Cerebellar nuclear complex (tissue), 1 donor: ENCODE measurements at places on chromosomes 11 and 22.

DNA sequence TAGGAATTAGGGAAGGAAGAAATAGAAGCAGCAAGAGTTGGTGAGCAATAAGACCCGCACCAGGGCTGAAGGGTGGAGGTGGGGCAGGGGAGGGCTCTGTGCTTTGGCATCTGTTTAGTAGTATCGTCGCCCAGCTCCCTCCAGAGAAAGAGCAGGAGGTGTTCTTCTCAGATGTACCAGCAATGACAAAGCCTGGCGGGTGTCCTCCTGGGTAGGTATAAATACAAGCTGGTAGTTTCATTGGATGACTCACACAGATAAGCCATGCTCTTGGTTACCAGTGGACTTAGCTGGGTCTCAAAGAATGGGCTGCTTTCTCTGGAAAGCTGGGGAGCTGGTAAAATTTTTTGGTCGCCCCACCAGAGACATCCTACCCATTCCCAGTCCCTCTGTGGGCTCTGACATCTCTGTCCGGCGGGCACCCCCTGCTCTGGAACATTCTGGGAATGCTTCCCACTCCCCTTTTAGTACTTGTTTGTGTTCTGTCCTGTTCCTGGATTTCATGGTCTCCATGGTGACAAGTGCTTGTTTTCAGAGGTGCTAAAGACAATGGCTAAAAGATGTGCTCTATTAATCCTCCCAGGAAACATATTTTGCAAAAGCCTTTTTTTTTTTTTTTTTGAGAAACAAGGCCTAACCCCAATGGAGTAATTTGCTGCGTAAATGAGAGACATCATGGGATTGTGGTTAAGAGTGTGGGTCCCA lies 15.4 kb upstream of the TUBA8 start:
- no peak for DNase-seq

- no peak for DNase-seq
Measured at GRCh38 chr11:19196432-19196831, 5.4 kb downstream of the CSRP3 start.

DNA sequence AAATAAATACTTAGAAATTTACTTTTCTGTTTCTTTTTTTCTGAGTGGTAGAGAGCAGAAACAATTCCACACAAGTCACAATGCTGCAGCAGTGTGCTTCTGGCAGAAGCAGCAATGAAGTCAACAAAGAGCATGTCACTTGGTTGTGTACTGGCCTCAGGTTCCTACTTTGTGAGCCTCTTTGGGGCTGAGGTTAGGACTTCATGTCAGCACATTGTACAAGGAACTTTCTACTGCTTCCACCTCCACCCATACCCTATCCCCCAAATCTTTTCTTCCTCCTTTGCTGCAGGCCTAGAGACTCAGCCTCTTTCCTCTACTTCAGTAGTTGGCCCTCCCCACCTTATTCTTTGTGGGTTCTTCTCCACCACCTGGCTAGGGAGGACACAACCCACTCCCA lies 252.7 kb upstream of the PITPNB start:
- DNase-seq: no peak

DNA sequence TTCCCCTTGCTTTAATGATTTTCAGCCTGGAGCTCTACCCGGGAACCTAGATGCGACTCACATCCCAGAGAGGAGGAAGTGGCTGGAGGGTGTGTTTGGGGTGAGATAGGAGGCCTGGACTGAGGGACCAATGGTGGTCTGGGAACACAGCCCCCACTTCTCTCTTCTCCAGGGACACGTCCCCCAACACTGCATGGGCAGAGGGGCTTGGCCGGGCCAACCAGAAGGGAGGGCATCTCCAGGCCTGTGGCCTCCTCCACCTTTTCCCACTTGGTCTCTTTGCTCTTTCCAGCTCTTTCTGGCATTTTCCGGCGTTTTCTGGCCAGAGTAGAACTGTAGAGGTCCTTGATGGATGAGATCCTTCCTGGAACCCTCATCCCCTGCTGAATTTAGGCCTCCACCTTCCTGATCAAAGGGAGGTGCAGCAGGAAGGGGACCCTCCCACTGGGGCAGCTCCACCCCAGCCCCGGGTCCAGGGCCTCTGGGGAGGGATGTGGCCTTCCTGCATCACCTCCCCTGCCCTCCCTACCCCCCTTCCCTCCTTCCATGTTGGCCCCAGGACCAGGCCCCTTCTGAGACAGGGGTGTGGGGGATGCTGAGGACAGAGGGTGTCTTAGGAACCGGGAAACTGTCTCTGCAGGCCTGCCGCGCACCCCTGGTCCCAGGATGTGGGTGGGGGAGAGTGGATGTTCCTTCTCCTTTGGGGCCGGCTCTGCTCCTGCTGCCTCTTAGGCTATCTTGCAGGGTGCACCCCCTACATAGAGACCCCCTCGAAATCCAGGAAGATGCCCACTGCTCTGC lies 24.4 kb downstream of the MRGPRG start:
- no peak for DNase-seq

DNA sequence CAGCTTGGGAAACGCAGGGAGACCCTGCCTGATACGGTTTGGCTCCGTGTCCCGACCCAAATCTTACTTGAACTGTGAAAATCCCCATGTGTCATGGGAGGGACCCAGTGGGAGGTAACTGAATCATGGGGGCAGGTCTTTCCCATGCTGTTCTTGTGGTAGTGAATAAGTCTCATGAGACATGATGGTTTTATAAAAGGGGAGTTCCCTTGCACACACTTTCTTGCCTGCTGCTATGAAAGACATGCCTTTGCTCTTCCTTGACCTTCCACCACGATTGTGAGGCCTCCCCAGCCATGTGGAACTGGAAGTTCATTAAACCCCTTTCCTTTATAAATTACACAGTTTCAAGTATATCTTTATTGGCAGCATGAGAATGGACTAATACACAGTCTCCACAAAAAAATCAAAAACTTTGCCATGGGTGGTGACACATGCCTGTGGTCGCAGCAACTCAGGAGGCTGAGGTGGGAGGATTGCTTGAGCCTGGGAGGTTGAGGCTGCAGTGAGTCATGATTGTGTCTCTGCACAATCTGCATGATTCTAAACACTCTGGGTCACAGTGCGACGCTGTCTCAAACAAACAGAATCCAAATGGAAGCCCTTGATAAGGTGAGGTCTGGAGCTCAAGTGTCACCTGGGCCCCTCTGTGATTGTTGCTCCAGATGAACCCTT lies 34.9 kb downstream of the SYN3 start:
- DNase-seq: no peak

GRCh38 chr11:27371489-27371888 lies 8.5 kb upstream of the CCDC34 start:
- no peak for DNase-seq

DNA sequence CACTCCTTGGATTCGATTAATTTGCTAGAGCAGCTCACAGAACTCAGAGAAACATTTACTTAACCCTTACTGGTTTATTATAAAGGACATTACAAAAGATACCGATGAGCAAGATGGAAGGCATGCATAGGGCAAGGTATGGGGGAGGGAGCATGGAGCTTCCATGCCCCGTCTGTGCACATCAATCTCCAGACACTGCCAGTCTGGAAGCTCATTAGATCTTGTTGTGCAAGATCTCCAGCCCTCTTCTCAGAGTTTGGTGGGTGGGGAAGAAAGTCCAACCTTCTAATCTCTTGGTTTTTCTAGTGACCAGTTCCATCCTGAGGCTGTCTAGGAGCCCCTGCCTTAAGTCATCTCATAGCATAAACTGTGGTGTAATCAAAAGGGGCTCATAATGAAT lies 190.7 kb downstream of the UVRAG start:
- no peak for DNase-seq
